ENCODE measurements at places on chromosomes 7 and 10.

DNA sequence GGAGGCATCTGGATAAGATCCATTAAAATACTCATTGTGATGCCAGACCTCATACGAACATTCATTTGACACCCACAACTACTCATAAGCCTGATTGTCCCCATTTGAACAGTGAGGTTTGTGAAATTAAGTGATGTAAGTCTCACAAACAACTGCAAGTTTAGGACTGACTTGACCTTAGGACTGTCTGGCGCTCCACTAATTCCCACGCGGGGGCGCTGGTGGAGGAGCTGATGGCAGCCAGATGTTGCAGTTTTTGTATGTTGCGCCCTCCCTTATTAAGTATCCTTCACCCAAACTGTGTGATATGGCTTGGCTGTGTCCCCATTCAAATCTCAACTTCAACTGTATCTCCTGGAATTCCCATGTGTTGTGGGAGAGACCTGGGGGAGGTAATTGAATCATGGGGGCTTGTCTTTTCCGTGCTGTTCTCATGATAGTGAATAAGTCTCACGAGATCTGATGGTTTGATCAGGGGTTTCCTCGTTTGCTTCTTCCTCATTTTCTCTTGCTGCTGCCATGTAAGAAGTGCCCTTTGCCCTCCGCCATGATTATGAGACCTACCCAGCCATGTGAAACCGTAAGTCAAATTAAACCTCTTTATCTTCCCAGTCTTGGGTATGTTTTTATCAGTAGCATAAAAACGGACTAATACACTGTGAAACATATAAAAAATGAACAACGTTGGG, 20.3 kb upstream of the TIAL1 start:
- DNase-seq, result no peak

- DNase-seq, result no peak
These were observed 235.2 kb downstream of the WDR37 start for GRCh38 chr10:1291178-1292090.

GRCh38 chr7:73894733-73895551, 34.0 kb downstream of the TMEM270 start:
- no peak for DNase-seq

DNA sequence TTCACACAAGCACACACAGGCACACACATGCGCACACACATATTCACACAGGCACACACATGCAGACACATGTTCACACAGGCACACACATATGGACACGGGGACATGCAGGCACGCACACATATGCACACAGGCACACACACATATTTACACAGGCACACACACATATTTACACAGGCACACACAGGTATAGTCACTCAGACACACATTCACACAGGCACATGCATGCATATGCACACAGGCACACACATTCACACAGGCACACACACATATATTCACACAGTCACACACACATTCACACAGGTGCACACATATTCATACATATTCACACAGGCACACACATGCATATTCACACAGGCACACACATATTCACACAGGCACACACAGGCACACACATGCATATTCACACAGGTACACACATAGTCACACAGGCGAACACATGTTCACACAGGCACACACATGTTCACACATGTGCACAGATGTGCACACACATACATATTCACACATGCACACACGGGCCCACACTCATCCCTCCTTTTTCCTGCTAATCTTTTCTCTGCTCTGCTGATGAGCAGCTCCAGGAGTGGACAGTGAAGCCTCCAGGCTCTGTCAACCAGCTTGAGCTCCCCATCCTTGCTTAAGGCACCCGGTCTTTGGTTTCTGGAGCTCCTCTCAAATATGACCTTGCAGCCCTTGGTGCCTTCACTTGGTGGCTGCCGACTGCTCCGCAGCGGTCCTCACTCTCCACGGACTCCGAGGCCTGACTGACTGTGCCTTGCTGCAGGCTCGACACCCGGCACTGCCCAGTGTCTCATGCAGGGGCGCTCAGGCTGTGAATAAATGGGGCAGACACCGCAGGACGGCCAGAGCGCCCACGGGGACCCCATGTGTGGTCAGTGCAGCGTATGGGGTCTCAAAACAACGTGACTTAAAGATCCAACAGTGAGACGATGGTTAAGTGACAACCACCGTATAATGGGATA, 581.2 kb upstream of the MGMT start:
- DNase-seq, result no peak

DNA sequence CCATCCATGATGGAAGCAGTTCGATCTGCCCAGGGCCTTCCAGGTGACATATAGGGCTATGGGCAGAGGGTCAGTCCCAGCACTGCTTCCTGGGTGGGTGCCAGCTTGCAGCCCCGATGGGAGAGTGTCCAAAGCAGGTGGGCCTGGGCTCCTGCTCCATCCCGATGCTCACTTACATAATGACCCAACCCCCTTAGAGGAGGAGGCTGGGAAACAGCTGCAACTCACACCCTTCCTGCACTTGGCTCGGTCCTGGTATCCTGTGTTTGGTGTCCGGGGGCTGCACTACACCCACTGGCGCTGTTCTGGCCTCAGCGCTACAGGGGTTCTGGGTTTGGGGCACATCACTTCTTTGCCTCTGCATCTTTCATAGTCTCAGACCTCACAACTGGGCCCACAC, 58.5 kb downstream of the PKD1L1 start:
- no peak for DNase-seq

GRCh38 chr7:149714910-149715471, 58.4 kb downstream of the ZNF467 start:
- no peak for DNase-seq

DNA sequence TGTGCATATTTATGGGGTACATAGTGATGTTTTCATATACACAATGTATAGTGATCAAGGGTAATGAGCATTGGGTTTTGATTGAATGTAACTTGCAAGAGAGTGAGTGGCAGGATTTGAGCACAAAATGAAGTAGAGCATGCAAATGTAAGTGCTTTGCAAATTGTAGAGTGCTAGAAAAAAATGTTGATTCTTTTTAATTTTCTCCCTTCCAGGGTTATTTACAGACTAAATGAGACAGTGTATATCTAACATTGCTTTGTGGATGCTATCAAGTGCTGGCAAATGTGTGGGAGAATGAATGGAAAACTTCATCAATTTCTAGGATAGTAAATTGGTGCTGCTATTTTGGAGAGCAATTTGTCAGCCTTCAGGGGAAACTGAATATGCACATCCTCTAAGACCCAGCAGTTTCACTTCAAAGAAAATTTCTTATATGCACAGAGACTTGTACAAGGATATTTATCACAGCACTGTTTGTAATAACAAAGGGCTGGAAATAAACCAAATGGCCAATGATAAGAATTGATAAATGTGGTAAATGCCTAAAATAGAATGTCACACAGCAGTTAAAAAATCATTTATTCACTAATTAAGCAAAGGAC, 120.6 kb upstream of the PLPP4 start:
- no peak for DNase-seq

DNA sequence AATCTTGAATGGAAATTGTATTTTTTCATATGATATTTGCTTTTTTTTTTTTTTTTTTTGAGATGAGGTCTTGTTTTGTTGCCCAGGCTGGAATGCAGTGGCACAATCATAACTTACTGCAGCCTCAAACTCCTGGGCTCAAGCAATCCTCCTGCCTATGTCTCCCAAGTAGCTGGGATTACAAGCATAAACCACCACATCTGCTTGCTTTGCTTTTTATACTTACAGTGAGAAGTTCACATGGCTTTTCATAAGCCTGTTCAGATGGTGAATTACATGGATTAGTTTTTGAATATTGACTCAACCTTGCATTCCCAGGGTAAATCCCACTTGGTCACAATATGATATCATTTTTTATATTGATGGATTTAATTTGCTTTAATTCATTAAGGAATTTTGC, 22.0 kb downstream of the LRRD1 start:
- no peak for DNase-seq

DNA sequence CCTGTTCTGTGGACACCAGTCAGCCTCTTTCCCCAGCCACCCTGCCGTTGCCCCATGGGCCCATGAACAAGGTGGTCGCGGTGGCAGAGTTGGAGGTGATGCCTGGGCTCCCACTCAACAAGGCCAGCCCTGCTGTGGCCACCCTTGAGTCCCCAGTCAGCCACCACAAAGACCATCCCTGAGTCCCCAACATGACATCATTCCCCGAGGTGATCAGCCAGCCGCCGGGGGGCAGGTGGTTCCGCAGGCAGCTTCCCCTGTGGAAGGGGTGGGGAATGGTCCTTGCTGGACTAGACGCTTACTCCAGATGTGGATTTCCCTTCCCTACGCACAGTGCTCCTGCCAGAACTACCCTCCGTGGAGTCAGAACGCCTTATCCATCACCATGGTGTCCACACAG, 271.7 kb downstream of the PTPRN2 start:
- no peak for DNase-seq

DNA sequence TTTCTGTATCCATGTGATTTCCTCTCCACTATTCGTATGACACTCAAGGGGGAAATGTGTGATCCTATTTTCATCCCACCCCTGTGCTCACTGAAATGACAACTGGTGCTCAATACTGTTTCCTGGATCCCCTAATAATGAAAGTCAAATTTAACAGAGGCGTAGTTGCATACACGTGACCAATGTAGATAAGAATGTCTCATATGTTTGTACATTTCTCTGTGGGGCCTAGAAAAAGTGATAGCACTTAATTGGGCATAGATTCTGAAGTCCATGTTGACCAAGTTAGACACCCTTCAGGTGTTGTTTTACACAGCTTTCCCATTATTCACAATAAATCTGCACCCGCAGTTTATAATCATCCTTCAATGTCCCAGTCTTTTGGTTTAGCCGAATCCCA, 59.1 kb downstream of the JAZF1 start:
- no peak for DNase-seq

DNA sequence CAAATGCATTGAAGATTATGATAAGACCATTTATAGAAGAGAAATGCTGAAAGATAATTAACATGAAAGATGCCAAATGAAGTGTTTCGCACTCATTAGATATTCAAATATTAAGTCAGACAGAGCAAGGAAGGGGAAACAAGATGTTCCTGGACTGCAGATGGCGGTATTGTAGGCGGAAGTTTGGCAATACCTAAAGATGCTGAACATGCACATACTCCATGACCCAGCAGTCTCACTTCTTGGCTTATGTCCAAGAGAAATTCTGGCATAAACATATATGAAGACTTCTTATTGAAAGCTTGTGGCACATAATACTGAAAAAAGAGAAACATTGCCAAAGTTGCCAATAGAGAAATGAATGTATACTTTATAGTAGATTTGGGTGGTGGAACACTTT, 325.4 kb upstream of the SEMA3C start:
- no peak for DNase-seq

DNA sequence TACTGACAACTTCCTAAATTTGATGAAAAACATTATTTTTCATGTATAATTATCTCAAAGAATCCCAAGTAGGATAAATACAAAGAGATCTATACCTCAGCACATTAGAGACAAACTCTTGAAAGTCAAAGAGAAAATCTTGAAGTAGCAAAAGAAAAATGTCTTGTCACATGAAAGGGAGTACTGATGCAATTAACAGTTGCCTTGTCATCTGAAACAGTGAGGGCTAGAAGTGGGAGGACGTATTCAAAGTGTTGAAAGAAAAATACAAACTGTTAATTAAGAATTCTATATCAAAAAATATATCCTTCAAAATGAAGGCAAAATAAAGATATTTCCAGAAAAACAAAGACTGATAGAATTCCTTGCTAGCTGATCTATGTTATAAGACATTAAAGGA, 35.5 kb upstream of the ARHGAP22 start:
- no peak for DNase-seq

Data from cerebellar nuclear complex (tissue), 1 donor.